ENCODE measurements at places on chromosomes 2 and 18.

DNA sequence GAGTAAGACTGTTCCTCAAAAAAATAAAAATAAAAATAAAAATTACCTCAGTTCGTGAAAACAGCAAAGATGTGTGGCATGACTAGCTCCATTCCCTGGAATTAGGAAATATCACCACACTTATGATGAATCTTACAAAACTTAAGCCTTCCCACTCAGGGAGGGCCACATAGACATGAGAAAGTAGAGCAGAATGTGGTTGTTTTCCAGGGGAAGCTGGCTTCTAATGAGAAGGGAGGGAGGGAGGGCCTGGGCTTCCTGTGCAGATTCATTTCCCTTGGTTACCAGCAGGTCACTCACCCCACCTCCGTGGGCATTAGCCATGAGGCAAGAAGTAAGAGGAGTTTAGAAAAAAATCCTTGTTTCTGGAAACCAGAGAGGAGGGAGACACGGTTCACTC, 95.9 kb upstream of the RMDN2 start:
- no peak for DNase-seq

GRCh38 chr2:235613649-235614048, 119.8 kb downstream of the AGAP1 start:
- no peak for DNase-seq

GRCh38 chr2:216084547-216084946, 2.8 kb downstream of the TMEM169 start:
- no peak for DNase-seq

DNA sequence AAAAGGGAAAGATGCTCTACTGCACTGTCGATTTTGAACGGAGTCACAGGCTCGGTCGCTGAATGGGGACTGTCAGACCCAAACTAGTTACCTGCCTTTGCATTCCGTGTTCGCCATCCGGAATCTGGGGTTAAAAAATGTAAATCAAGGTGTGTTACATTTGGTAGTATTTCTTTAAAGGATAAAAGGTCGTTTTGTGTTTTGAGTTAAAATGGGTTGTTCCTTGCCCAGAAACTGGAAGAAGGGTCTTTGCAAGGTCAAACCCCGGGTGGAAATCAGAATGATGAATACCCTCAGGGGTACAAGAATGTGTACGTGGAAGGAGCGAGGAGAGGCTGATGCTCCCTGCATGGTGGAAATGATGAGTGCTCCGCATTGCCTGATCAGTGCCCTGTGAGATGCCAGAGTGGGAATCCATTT, 1.0 kb downstream of the VSNL1 start:
- no peak for DNase-seq

GRCh38 chr2:41941831-41942230, 106.0 kb upstream of the PKDCC start:
- DNase-seq = no peak

GRCh38 chr2:29009711-29010677, 28.9 kb downstream of the TOGARAM2 start:
- DNase-seq = no peak

DNA sequence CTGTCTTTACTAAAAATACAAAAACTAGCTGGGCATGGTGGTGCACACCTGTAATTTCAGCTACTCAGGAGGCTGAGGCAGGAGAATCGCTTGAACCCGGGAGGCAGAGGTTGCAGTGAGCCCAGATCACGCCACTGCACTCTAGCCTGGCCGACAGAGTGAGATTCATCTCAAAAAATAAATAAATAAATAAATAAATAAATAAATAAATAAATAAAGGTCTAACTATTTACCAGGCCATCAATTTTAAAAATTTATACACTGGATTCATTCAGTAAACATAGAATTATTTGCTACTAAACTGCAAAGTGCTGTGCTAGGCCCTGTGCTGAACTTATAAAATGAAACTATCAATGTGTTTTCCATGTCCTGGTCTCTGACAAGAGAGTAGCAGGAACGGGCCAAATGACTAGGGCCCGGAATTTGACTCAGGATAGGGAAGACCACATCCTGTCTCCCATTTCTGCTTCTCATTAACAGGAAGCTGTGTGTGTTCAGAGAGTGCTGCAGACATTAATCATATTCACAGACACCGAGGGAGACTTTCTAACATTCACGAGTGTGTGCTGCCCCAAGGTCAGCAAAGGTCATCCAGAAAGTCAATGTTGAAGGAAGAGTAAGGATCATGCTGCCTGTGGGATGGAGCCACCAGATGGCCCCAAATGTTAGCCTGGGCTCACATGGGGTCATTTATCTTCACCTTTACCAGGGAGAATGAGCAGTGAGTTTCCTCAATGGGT, 95.8 kb downstream of the SPP2 start:
- no peak for DNase-seq

- DNase-seq = no peak
Measured at GRCh38 chr18:36158266-36158867, 28.7 kb downstream of the ELP2 start.

Data from stimulated activated CD4-positive, alpha-beta T cell treated with anti-CD3 and anti-CD28 coated beads, Interleukin-2, amount 100 ng/mL, for 4 hours (primary cell).